Head of caudate nucleus (tissue), 42 donors: ENCODE measurements at places on chromosomes 7 and 10.

DNA sequence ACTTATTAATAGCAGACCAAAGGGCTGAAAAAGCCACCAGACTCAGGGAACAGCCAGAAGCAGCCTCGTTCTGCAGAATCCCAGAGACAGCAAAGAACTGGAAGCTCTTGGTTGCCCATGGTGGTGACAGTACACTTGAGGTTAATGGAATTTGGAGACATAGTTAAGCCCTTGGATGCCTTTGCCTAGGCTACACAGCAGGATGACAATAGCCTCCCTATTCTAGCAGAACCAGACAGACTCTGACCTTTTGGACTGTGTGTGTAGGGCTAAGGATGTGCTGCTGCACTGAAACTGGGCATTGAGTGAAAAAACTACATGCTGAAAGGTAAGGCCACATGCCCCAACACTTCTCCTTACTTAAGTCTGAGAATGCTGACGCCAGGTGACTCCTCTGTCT lies 22.7 kb downstream of the OTUD1 start:
- no peak for DNase-seq

- no peak for DNase-seq
These were observed 21.4 kb upstream of the ASZ1 start for GRCh38 chr7:117448655-117449054.

DNA sequence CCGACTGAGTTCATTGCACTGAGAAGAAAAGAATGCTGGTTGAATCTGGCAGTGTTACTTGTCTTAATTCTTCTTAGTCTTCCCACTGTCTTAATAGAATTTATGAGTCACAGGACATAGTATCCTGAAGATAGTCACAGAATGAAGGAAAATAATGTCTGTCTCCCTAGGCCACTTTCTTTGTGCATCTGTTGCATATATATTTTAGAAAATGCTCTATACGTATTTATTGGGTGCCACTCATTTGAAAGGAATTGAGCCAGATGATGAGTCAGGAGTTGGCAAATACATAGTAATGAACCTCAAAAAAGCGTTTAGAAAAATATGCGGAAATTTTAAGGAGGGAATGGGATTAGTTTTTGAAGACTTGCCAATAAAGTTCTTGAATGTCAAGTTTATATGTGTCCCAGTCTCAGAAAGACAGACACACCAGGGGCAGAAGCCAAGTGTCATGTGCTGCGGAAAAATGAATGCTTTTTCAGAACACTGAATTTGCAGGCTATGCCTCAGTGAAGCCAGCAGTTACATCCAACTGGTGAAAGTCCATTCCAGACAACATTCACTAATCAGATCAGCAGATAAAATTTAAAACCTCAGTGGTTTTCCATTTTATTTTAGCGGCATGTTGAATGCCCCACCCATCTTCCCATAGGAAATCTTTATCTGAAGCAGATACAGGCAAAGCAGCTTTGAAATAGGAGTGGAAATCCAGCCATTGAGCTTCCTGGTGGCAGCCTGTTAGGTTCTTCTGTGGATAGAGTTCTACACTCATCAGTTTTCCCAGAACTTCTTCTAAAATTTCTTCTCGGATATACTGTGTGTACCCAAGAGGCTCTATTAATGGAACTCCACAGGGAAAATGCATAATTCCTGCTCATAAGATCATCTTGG lies 308.4 kb downstream of the BICC1 start:
- no peak for DNase-seq

GRCh38 chr7:92276460-92276864 lies 30.7 kb downstream of the ANKIB1 start:
- DNase-seq = no peak

GRCh38 chr7:139645572-139646523 lies 122.4 kb downstream of the CLEC2L start:
- DNase-seq = peak; percentile 94

DNA sequence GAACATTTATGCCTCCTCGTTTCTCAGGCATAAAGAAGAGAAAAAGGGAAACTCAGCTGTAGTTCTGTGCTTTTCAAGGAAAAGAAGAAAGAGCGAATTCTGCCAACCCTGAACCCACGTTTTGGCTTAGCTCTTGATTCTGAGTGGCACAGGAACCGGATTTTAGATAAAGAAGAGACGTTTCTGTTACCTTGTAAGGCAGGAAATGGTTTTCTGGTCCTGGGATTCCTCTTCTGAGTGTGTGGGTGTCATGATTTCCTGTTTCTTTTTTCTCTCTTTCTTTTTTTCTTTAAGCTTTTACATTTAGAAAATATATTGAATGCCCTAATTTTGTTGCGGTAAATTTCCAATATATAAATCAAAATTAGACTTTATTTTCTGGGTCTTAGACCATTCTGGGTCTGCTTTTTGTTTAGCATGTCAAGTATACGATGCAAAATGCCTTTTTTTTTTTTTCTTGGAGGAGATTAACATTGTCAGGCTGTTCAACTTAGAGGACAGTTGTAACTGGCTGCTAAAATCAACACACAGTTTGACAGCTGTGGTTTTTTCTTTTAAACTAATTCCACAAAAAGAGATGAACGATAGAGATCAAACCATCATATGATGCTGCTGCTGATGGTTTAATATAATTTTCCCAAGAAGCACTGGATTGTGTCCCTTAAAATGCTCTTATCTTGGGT lies 190.8 kb downstream of the GATA3 start:
- no peak for DNase-seq

DNA sequence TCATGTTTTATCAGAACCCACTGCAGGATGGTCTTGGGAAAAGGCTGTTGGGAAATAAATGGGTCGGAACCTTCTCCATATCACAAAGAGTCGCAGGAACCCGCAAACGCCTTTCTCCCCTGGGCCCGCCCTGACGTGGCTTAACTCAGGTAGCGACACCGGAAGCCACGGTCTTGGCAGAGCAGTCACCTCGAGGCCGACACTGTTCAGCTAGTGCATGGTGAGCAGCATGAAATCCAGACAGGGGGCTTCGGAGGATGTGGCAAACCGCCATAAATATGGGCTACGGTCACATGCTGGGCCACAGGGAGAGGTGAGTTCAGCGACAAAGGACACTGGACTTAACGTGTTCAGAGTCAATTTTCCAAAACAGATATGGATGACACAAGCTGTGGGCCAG lies 421.9 kb downstream of the PTPRN2 start:
- DNase-seq = no peak

DNA sequence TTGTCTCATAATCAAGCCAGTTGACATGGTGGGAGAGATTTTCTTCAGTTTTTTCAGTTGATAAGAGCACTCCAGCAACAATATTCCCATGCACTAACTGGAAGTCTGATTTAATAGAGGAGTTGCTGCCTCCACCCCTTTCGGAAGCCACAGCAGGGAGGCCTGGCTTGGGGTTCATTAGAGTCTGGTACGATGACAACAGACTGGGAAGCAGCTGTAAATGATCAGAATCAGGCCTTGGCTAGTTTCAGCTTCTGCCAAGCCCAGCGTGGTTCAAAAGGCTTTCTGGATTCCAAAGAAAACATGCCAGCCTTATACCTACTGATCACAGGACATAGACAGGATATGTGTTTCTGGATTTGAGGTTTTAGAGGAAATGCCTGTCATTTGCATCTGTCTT lies 274.0 kb downstream of the CSTF2T start:
- DNase-seq = no peak

GRCh38 chr10:102641402-102641801 lies 2.9 kb upstream of the TRIM8 start:
- DNase-seq = no peak

- DNase-seq = no peak
These were observed 32.8 kb upstream of the FGL2 start for GRCh38 chr7:77232467-77232866.

- DNase-seq = no peak
These were observed 28.1 kb upstream of the NFKB2 start for GRCh38 chr10:102367441-102367840.

DNA sequence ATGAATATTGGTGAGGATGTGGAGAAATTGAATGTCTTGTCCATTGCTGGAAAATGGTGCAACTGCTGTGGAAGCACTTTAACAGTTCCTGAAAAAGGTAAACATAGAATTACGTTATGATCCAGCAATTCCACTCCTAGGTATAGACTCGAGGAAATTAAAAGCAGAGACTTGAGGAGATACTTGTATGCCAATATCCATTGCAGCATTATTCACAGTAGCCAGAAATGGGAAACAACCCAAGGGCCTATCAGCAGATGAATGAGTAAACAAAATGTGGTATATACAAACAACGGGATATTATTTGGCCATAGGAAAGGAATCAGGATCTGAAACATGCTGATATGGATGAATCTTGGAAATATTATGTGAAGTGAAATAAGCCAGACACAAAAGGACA lies 32.5 kb upstream of the MTURN start:
- DNase-seq = no peak

DNA sequence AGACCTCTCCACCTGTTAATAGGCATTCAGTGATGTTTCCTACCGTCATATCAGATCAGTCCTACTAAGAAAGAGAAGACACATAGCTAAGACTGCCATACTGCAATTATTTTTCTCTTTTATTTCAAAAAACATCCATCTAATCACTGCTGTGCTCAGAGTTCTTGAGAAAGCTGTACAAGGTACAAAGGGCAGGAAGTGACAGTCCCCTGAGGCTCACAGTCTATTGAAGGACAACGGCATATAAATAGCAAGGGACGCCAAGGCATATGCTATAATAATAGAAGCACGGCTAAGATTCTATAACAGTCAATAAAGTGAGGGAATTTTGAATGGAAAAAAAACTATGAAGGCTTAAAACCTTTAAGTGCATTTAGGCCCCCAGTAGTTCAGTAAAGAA lies 415.3 kb upstream of the NRP1 start:
- DNase-seq = no peak

DNA sequence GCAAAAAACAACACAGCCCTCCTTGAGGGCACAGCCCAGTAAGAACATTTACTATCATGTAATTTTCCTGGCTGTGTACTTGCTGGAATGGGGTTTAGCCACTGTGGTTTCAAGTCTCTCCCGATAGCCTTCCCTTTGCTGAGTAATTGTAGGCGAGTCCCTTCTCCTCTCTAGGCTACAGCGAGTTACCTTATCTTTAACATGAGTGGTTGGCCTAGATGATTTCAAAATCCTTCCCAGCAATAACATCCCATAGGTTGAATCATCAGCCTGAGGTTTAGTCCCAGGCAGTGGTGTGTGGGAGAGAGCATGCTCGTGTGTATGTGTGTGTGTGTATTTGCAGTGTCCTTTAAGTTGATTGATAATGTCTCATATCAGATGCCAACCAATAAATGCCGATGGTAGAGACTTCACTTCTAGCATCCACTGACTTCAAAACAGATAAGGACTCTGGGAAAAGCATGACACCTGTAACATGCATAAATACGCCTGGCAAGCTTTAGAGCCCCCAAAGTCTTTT lies 142.9 kb upstream of the ZMIZ1 start:
- DNase-seq = no peak

- DNase-seq = no peak
These were observed 31.9 kb upstream of the OPTN start for GRCh38 chr10:13068071-13068470.

GRCh38 chr10:53489335-53490182 lies 717.0 kb upstream of the MBL2 start:
- DNase-seq = no peak

GRCh38 chr7:123993996-123994395 lies 38.9 kb downstream of the TMEM229A start:
- DNase-seq = no peak

DNA sequence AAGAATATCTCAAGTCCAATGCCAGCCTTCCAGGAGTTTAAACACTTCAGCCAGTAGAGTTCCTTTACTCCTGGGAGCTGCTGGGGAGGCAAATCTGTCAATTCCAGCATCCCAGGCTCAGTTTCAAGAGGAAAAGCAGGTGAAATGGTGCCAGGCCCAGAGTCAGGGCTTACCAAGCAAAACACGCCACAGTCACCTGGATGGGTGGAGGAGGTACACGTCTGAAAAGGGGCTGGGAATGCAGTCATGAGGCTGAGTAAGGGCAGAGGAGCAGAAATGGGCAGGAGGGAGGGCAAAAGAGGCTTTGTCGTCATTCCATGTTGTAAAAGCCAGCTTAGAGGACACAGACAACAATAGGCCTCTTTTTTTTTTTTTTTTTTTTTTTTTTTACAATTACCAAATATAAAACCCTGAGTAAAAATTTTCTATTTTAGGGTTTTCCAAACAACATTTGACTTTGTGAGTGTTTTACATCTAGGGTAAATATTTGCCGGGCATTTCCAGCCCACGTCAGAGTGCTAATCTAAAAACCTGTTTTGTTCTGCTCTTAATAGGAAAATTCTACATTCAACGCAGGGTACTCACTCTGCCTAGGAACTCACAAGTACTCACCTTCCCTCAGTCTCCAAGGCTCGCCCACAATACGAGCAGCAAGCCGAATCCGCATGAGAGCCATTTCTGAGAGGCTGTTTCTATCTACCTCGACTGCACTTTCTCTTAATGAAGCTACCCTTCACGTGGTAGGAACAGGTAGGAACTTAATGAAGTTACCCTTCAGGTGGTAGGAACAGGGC lies 21.2 kb downstream of the GFRA1 start:
- no peak for DNase-seq
